ENCODE measurements at places on chromosomes 3 and 15. TPM values are rescaled to one million over a fixed set of nuclear protein-coding genes. Genes with fewer than 3 reads are reported as not detected.
A peak's percentile ranks its signal among the peaks of the same experiment; 100 is the strongest.

DNA sequence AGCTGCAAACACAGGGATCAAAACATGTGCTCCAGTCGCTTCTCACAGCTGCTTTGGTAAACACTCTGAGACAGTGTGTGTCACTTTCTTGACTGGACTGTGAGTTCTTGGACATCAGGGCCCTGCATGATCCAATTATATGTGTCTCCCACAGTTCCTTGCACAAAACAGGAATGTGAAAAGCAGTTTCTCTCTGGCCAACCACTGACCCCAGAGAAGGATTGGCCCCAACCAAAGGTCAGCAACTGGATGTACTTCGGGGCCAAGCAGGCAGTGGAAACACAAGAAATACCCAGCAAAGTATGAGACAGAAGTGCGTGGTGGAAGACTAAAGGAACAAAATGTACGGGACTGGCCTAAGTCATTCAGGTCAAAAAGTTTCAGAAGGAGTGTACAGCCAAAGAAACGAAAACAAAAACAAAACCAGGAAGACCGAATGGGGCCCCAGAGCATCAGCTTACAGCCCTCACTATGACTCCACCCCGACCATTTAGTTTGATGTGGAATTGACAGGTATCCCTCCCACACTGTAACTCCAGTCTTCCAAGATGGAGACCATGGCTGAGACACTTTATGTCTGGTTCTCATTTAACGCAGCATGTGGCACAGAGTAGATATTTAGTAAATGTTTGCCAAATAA, 76.7 kb upstream of the LPP start:
- DNase-seq = no peak

- peak; percentile 7 for DNase-seq
Measured at GRCh38 chr3:56855856-56856512, 54.2 kb upstream of the ARHGEF3 start.

- DNase-seq = no peak
Measured at GRCh38 chr15:91522605-91523332, 330.7 kb upstream of the SLCO3A1 start.

DNA sequence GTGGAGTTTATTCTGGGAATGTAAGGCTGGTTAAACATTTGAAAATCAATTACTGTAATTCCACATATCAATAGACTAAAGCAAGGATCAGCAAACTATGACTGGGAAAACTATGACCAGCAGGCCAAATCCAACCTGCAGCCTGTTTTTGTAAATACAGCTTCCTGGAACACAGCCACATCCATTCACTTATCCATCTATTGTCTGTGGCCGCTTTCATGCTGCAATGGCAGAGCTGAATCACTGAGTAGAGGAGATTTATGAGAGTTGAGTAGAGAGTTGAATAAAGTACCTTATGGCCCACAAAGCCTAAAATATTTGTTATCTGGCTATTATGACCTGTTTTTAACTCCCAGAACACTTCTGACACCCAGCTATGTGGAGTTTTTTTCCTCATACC, 12.2 kb downstream of the MYLK start:
- DNase-seq = no peak

- DNase-seq = no peak
Measured at GRCh38 chr15:89576417-89576773, 1.1 kb downstream of the TICRR start.

- DNase-seq = no peak
Measured at GRCh38 chr15:52085299-52085698, 27.3 kb downstream of the BCL2L10 start.

- DNase-seq = no peak
Measured at GRCh38 chr3:35422836-35423601, 216.3 kb upstream of the ARPP21 start.

GOLGA6L7 gene
- 0.94 TPM for polyA plus RNA-seq

AGBL1 gene
- 0.15 TPM for polyA plus RNA-seq

All from left lung (tissue), 14 donors.